MM.1S (cell line): ENCODE measurements at places on chromosomes 1 and 21.

- DNase-seq, result no peak
These were observed 1902.3 kb downstream of the NCAM2 start for GRCh38 chr21:22900490-22900889.

DNA sequence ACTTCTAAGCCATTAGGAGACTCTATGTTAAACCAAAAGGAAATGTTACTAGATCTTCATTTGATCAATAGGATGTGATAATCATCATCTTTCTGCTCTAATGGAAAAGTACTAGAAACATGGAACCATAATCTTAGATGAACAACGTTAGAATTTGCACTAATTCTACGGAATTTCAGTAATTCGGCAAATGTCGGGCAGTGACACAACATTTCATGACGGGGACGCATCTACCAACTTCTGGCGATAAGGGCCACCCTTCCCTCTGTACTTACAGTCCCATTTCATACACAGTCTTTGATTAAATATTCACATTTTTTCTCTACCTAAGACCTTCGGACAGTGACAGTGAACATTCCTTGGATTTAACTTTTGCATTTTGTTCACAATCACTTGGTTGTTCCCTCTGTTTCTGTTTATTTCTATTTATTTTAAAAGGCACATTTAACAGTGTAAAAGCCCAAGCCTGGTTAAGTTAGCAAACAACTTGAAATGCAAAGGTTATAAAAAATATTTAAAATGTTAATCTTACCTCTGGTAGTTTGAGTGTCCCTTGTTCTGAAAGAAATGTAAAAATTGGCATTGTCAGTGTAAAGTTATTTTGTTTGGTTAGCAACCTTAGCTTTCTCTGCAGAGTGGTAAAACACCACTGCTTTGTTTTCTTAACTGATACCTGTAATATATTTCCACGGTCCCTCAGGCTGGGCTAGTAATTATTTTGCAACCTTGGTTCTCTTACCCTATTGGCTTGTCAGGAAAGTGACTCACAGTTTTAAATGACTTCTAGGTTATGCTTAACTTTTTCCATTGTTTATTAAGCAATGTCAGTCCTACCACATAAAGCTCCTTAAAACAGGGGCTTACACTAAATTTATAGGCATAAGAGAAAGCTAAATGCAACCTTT is 276.9 kb downstream of the VAV3 start:
- no peak for DNase-seq

- DNase-seq, result no peak
These were observed 260.7 kb downstream of the AJAP1 start for GRCh38 chr1:4915154-4915553.

GRCh38 chr21:14687268-14687625 is 141.1 kb upstream of the SAMSN1 start:
- peak; percentile 50 for DNase-seq

DNA sequence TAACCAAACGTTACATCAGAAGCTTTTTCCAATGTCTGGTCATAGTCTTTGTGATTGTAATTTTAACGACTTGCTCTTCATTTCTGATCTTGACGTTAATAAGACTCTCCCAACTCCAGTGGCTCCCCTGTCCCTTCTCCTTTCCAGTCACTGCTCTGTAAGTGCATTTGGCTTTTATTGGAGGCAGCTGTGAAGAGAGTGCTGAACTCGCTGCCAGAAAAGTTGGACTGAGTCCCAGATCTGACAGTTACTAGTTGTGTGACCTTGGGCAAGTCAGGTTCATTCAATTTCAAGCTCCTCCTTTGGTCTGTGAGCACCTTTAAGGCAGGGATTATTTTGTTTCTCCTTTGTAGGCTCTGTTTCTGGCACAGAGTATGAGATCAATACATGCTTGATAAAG is 109.6 kb upstream of the TSPAN2 start:
- no peak for DNase-seq

GRCh38 chr1:25206201-25206600 is 26.1 kb downstream of the SYF2 start:
- DNase-seq, result no peak

- peak; percentile 17 for DNase-seq
These were observed 46.9 kb downstream of the CD34 start for GRCh38 chr1:207863893-207864535.

- no peak for DNase-seq
These were observed 59.7 kb downstream of the DESI2 start for GRCh38 chr1:244712669-244713068.

- DNase-seq, result no peak
These were observed 42.5 kb downstream of the CNST start for GRCh38 chr1:246608616-246609376.

- no peak for DNase-seq
These were observed 228.3 kb downstream of the NCAM2 start for GRCh38 chr21:21226472-21226871.

GRCh38 chr1:181259026-181259745 is 170.7 kb downstream of the IER5 start:
- DNase-seq, result no peak

DNA sequence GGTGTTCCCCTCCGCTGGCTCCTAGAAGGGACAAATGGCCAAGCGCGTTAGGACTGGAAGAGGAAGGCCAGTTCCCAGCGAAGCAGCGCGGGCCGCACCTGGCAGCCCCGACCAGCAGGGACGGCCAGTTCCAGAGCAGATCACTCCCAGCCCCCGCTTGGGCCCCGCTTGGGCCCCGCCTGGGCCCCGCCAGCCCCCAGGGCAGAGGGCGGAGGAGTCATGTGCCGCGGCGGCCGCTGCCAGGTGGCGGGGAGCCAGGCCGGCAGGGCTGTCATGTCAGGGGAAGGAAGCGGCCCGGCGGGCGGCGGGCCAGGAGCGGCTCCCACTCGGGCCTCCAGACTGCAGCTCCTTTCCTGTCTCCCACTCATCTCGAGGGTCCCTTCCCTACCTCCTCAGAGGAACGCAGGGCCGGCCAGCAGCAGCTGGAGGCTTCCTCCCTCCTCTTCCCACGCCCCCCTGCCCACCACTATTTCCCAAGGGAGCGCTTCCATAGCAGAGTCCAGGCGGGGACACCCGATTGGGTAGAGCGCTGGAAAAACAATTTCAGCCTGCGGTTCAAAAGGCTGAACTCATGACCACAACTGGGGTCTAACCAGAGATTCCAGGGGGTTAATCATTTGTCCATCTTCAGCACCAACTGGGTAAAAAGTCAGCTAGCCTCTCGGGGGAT is 16.5 kb downstream of the ZNF697 start:
- no peak for DNase-seq

- DNase-seq, result no peak
These were observed 74.5 kb downstream of the RHOU start for GRCh38 chr1:228809621-228810394.

GRCh38 chr1:5830771-5831599 is 161.2 kb downstream of the NPHP4 start:
- no peak for DNase-seq

GRCh38 chr1:45221716-45222115 is 15.3 kb upstream of the ZSWIM5 start:
- DNase-seq, result no peak

DNA sequence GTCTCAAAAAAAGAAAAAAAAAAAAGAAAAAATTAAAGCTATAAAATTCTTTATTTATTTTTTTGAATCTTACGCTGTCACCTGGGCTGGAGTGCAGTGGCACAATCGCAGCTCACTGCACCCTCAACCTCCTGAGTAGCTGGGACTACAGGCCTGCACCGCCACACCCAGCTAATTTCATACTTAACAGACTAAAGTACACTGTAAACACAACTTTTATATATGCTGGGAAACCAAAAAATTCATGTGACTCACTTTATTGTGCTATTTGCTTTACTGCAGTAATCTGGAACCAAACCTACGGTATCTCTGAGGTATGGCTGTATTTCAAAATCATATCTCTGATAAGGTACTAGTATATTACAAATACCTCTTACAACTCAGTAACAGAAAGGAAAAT is 40.3 kb downstream of the HSF2BP start:
- DNase-seq, result no peak

GRCh38 chr1:73310797-73311381 is 887.1 kb downstream of the LRRIQ3 start:
- no peak for DNase-seq

GRCh38 chr1:201816309-201816854 is 12.6 kb upstream of the IPO9 start:
- DNase-seq, result no peak

GRCh38 chr21:46109313-46110221 is 11.7 kb downstream of the COL6A2 start:
- no peak for DNase-seq

GRCh38 chr1:220966041-220966440 is 86.8 kb downstream of the HLX start:
- DNase-seq, result no peak

DNA sequence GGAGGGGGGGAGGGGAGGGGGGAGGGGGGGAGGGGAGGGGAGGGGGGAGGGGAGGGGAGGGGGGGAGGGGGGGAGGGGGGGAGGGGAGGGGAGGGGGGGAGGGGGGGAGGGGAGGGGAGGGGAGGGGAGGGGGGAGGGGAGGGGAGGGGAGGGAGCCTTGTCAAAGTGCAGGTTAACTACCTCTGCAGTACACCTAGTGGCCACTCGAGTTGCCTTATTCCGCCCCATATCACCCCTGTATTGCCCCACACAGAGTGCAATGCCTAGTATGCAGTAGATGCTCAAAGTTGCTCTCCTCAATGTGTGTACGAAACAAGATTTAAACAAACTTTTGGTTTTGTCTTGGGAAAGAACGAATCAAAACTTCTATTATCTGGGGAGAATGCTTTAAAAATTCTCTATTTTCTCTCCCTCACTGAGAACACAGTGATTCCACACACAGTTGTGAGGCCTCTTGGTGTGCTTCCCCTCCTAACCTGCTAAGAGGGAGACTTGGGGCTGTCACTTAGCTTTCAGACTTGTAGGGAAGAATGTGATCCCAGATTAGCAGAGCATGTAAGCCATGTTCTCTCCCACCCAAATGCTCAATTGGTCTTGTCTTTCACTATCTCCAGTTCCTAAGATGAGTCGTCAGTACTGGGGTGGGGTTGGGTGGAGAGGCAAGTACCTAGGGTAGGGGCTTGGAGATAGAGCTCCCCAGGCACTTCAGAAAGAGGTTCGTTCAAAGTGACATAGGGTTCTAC is 79.7 kb upstream of the MAP10 start:
- no peak for DNase-seq

DNA sequence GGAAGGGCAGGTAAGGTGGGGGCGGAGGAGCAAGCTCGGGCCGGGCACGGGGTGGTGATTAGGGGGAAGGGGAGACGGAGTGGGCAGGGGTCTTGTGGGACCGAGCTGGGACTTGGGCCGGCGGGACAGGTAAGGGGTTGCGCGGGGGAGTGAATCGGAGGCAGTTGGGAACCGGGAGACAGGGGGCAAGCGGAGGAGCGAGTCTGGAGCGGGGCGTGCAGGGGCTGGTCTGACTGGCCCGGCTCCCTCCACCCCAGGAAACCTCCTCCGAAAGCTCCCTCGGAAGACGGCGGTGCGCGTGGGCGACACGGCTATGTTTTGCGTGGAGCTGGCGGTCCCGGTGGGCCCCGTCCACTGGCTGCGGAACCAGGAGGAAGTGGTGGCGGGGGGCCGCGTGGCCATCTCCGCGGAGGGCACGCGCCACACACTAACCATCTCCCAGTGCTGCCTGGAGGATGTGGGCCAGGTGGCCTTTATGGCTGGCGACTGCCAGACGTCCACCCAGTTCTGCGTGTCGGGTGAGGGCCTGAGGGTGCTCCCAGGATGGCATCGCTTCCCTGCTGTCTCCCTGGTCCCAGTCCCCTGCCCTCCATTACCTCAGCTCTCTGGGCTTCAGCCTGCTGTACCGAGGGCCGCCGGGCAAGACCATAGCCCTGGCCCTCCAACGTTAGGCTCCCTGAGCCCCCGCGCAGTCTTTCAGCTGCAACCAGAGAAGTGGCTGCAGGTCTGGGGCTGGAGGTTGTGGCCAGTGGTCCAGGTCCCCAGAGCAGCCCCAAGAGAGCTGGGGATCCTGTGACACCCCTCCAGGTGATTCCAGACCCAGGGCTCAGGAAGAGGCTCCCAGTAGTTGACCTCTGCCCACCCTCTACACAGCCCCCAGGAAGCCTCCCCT is 6.3 kb downstream of the OBSCN start:
- DNase-seq, result no peak

- no peak for DNase-seq
These were observed 166.8 kb upstream of the IVNS1ABP start for GRCh38 chr1:185483664-185484450.

DNA sequence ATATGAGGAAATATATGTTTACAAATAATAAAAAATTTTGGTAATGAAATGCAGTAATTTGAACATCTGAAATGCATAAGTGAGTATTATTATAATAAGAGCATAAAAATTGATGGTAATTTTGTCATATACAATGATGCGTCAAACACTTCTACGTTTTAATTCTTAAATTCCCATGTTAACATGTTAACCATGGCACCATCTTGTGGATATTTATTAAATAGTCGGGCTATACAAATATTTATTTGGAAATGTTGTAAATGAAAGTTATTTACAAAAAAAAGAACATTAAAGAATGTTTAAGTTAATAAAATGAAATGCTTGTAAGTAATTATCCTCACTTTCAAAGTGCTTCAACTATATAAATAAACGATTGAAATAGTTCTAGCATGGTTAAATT is 57.2 kb upstream of the C1orf185 start:
- DNase-seq, result no peak

DNA sequence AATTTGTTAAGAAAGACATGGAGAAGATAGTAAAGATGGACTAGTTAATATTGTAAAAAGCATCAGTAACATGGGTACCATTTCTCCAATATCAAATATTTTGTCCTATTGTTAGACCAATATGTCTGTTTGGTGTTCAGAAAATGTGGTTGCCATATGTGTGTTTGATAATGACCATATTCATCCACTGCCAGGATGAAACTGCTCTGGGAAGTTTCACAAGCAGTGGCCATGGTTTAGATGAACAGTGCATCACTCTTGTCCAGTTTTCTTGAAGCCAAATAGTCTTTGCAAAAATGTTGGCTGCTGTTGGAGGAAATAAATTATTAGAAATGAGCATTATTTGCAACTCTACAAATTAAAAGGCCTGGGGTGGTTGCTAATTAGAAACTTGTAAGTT is 333.8 kb downstream of the NUF2 start:
- no peak for DNase-seq
